ENCODE measurements at places on chromosomes 7 and 10.

- no peak for DNase-seq
These were observed 22.1 kb downstream of the CFAP46 start for GRCh38 chr10:132920101-132920925.

DNA sequence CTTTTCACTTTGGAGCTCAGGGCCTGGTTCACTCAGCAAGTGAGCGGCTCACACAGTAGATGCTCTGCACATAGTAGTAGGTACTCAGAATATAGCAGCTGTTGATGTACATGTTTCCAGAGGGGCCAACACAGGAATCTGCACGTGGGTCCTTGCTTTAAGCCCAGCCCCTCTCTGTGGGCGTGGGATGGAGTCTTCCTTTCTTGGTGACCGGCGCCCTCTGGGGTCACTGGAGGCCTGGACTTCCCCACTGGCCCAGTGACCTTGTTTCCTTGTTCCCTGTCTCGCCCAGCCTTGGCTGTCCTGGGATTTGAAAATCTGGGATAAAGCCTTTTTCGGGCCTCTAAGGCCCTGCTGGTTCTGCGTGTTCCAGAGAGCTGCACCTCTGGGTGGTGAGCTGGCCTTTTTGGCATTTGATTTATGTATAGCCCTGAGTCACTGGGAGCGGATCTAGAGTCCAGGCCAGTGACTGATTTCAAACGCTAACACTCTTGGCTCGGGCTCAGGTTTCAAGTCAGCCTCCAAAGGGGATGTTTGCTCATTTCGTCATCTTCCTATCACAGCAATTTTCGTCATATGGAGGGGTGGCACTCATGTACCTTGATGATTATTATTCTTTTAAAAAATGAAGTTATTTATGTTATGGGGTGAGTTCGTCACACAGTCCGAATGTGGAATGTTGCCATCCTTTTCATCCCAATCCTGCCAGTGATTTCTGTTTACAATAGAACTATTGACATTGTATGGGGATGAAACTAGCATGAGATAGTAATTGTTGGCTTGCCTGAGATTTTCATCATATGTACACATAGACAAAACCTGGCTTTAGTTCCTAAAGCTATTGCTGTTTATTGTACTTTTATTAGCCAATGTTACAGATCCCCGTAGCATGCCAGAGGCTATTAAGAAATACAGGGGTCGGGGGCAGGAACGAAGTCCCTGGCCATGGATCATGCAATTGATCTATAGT, 65.5 kb downstream of the CUX1 start:
- no peak for DNase-seq

GRCh38 chr10:75611993-75612372, 180.6 kb downstream of the LRMDA start:
- DNase-seq, result no peak

DNA sequence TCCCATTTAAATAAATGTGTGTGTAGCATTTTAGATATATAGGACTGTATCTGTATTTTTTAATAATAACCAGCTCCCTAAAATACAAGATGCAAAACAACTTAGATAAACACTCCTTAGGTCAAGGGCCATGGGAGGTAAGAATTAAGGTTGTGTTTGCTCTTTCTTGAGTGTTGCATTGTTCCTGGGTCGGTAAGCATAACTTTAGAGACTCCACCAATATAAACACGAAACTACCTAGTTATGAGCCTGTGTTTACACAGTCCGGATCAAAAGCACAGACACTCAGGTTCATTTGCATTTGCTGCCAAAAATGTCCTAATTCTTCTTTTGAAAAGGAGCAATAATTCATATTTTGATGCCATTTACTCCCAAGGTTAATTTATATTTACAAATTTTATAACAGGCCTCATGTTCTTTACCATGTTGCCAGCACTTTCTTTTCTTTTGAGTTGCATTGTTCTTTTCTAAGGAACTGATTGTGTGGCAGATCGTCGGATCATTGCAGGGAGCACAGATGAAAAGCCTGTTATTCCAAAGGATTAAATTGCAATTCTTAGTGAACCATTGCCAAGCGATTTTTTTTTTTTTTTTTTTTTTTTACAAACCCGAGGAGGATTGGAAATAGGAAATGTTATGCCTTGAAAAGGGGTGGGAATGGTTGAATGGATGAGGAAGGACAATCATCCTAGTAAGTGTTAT, 45.8 kb upstream of the GLCCI1 start:
- no peak for DNase-seq

- no peak for DNase-seq
These were observed 21.7 kb downstream of the USP6NL start for GRCh38 chr10:11589738-11590137.

DNA sequence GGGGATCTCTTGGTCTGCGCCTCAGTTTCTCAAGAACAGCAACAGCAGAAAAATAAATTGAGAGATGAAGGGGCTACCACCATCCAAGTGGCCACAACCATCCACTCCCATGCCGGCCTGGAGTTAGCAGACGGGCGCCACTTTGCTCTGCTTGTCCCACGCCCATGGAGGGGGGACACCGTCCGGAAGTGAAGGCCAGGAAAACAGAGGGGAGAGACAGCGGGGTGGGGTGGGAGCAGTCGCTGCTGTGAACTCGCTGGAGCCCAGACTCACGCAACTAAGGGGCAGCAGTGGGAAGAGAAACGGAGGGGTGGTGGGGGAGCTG, 135.4 kb downstream of the KIF20B start:
- DNase-seq, result no peak

DNA sequence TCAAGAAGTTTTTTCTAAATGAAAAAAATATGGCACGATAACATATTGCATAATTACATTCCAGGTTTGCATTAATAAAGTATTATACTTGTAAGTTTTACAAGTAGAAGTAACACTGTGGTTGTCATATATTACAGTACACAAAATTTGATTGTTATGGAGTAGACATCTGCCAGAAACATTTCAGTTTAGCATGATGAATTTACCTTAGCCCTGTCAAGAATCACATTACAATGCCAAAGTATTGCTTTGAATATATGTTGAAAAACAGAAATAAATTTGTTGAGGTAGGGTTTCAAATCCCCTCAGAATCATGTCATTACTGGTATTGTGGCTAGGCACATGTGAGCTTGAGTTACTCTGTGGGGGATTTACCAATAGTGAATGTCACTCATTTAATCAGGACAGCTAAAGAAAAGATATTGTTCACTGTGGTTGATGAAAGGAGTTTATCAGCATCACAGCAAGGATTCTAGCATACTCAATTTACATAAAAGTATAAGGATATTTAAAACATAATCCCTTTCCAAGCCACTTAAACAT, 112.1 kb downstream of the MDFIC start:
- no peak for DNase-seq

DNA sequence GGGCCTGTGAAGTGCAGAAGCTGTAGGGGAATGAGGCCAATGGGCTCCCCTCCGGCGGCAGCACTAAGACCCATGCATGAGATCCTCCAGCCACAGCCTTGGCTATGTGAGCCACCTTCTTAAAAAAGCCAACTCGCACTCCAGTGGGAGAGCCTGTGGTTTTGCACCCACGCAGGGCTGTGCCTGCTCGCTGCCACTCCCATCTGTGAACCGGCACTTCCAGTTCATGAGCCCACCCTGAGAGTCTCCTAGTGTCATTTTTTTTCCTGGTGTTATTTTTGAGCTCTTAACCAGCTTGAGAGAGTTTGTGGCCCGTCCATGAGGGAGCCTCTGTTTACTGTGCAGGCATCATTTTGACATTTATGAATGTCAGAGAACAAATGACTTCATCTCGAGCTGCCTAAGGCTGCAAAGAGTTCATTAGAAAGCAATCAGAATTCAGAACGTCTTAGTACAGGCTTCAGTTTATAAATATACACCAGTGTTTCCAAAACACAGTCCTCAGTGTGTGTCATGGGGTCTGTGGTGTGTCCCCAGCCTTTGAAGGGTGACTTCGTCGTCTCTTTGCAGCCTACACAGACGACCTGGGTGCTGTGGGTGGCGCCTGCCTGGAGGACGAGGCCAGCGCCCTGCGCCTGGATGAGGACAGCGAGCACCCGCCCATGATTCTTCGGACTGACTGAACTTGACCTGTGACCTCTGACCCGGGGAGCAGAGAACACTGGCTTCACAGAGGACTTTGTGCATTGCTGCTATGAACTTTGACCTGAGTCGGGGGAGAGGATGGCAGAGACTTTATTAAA, 40.4 kb downstream of the WIPI2 start:
- no peak for DNase-seq

GRCh38 chr7:80902716-80903308, 16.0 kb downstream of the SEMA3C start:
- DNase-seq, result no peak

DNA sequence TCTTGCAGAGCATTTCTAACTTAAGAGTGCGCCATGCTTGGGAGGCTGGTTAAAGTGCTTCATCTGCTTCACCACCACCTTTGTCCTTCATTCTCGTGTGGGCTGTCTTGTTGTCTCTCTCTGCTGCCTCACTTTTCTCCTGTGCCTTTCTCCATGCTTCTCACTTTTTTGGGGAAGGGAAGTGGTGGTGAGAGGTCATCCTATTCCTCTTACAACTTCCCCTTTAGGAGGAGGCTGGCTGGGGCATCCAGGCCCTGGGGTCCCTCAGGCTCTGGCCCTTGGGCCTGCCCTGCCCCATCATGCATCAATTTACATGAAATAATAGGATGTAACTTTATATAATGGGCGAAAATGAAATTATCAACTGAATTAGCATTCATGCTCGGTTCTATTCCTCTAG, 39.9 kb upstream of the PIP4K2A start:
- DNase-seq, result no peak

DNA sequence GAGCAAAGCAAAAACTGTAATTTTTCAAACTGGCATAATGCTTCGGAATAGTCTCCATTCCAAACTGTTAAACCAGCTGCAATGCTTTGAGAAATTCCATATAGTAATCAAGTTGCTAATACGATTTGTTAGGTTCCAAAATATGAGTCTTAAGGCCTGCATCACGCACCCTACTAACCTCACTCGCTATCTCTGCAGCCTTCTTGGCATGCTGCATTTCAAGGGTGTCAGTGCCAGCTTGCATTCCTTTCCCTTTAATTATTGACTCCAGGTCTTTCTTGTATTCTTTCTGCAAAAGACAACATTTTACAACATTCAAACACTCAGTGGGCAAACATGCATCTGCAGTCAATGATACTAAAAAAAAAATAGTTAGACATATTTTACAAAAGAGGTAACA, 61.8 kb downstream of the NEBL start:
- no peak for DNase-seq

- no peak for DNase-seq
These were observed 438.1 kb upstream of the GALNT17 start for GRCh38 chr7:70693686-70694433.

GRCh38 chr10:42551582-42552187, 86.7 kb downstream of the ZNF33B start:
- no peak for DNase-seq

GRCh38 chr7:6306471-6306870, 34.0 kb upstream of the CYTH3 start:
- no peak for DNase-seq

DNA sequence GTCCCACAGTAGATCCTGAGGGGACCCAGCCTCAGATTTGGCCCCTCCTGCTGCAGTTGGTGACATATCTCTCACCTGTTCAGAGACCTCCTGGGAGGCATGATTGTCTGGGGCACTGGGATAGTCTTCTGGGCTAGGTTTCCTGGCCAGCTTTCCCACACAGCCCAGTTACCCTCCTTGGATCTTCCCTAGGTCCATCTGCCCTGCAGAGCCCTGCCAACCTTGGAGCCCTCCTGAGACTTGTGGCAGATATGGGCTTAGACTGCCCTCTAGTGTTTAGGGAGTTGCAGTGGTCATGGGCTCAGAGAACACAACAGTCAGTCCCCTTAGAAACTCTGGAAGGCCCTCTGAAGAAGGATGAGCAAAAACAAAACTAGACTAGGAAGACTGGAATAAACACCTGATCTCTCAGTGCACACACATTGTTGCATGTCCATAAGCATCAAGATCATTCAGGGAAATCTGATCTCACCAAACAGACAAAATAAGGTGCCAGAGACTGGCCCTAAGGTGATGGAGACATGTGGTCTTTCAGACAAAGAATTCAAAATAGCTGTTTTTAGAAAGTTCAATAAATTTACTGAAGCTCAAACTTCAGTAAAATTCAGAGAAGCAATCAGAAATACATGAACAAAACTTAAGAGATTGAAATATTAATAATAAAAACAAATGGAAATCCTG, 324.6 kb downstream of the ATRNL1 start:
- DNase-seq, result no peak

DNA sequence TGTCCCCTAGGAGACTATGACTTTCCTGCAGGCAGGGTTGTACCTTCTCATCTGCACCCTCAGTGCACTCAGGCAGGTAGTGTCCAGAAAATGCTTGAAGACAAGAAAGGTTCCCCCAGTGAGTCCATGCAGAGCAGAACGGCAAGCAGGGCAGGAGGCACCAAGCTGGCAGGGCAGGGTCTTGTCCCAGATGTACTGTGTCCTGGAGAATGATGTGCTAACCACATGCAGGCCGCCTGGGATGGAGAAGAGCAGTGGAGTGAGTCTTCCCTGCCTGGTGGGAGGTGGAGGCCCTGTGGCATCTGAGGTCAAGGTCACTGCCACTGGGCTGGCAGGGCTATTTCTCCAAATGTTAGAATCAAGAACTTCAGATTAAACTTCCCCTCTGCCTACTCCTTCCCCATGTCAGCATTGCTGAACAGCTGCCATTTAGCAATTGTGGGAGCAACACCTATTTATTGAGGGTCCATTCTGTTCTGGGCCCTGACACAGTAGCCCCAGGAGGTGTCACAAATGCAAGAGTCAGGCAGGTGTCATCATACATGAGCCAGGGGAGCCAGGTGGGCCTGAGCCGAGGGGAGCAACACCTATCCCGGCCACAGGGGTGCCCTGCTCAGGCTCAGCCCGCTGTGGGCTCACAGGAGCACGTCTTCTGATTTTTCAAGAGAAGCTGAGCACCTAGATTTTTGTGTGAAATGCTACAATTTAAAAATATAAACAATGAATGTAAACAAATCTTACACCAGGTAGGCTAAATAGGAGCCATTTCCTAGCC, 34.1 kb downstream of the PTPRE start:
- DNase-seq, result no peak

GRCh38 chr7:83873459-83873858, 224.5 kb upstream of the SEMA3E start:
- no peak for DNase-seq

- no peak for DNase-seq
These were observed 41.3 kb downstream of the ST7 start for GRCh38 chr7:116994611-116995010.

DNA sequence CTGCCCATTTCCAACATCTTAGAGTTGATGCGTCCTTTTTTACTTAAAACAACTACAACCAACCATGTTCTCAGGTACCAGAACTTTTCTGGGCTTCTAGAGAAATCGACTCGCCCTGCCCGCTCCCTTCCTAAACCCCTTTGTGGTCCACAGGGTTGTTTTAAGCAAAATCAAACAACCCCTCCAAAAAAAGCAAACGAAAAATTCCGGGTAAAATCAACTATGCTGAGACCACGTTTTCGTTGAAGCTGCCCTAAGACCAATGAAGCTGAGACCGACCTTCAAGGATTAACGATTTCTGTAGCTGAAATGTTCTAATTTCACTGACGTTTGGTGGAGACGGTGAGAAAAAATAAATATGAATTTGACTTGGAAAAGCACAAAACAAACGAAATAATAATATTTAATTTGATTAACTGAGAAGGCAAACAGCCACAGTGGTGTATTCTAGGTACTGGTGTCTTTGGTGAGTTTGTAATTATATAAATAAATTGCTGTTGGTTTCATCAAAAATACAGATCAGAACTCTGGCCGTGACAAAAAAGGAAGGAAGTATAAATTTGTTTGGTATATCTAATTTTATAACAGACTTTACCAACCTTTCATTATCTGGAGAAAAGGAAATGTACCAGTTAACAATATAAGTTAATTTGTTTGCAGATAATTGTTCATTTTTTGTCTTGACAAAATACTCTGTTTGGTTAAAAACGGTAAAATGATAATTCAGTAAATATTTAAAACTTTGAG, 4.7 kb upstream of the IGF2BP3 start:
- no peak for DNase-seq
